ENCODE measurements at places on chromosomes 12 and 14.

GRCh38 chr14:58954901-58955861 lies 233.3 kb upstream of the DAAM1 start:
- no peak for DNase-seq

DNA sequence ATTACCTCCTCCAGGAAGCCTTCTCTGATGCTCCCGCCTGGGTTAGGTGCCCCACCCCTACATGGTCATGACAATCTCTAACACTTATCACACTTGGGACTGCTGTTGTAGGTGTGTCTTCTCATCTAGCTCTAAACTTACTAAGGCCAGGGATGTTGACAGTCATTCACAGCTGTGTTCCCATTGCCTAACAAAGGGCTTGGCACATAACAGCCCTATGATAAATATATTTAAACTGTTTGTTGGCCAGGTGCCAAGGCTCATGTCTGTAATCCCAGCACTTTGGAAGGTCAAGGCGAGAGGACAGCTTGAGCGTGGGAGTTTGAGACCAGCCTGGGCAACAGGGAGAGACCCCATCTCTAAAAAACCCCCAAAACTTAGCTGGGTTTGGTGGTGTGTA lies 98.8 kb upstream of the RGS6 start:
- no peak for DNase-seq

DNA sequence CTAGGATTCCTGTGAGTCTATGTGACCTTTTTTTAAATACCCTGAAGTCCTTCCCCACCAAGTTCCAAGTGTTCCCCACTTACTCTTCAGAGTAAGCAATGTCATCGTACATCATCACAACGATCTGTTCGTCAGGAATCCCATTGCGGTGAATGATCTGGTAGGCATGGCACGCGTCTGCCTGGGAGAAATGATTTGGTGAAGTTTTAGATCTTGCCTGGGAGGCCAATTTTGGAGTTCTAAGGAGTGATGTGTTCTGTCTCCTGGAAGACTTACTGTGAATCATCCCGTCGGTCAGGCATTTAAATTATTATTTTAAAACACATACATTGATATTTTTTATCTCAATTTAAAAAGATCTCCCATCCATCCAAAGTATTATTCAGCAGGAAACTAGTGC lies 29.8 kb downstream of the LGMN start:
- DNase-seq: no peak

DNA sequence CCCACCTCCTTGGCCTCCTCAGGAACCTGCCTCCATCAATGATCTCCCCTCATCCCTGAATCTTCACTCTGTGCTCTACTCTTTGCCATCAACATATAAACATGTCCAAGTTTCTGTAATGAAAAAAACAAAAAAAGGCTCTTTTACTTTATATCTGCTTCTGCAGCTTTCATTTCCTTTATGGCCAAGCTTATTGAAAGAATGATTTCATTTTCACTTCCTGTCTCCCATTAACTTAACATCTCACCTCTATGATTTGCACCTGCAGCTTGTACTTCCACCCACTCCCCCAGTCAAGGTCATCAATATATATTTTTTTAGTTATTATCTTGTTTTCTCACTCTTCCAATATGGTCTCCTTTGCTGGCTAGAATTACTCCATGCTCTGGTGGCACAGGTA lies 15.6 kb upstream of the RNU6-7 start:
- no peak for DNase-seq

- DNase-seq: no peak
These were observed 136.5 kb upstream of the CCND2 start for GRCh38 chr12:4137015-4137414.

GRCh38 chr12:45803111-45803510 lies 73.6 kb downstream of the ARID2 start:
- no peak for DNase-seq

DNA sequence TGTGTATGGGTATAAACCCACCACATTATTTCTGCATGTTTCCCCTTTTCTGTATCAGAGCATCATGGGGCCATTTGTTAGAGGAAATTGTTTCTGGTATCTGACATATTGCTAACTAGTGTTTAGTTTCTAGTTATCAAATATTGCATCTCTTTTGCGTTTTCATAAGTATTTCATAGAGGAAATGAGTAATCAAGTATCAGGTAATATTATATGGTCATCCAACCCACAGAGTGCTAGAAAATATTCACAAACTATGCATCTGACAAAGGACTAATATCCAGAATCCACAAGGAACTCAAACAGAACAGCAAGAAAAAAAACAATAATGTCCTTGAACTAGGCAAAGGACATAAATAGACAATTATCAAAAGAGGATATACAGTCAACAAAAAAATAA lies 258.9 kb upstream of the LRIG3 start:
- no peak for DNase-seq

DNA sequence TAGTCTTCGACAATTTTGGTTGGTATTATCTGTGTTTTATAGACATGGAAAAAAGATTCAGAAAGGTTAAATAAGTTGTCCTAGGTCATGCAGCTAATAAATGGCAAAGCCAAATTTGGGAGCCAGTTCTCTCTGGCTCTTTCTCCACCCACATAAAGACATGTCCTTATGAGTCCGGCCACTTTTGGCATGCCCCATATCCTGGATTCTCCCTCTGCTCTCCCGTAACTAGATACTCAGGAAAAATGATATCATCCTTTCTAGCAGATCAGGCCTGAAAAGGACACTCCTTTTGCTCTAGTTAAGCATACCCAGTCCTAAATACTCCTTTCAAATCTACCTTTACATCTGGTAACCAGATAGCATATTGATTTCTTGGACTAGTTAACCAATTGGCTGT lies 64.4 kb downstream of the TTLL5 start:
- DNase-seq: no peak

GRCh38 chr14:22448035-22448904 lies 140.8 kb downstream of the DAD1 start:
- DNase-seq: peak; percentile 80

DNA sequence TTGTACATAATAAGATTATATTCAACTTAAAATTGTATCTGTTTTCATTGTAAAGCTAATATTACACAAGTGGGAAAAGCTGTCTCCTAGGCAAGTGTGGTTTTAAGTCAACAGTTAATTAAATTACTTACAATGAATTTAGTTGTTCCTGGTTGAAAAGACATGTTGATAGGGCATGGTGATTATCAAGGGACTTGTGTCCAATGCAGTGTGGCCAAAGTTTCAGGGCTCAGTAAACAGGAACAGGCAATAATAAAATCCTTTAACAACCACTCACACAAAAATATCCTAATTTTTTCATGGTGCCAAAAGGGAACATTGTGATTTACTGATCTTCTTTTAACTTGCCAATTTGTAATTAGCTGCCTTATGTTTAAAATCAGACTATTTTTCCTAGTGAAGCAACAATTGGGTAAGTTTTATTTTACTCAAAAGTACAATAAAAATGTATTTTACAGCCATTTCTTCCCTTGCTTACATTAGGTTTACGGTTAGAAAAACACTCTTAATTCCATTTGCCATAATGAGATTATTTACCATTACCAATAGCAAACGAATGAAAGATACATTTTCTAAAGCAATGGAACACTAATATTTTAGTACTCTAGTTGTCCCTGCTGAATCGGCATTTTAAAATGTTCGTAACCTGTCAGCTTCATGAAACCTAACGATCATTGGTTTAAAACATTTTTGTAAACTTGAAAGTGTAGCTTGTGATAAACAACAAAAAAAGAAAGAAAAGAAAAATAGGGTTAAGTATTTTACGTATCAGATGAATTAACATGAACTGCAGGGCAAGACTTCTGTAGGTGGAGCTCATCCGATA lies 1.8 kb upstream of the WNK1 start:
- DNase-seq: no peak
